GM12891 (cell line): ENCODE measurements at places on chromosomes 16 and 17.

- no peak for DNase-seq
Observed at GRCh38 chr17:35799942-35800341, 4.5 kb upstream of the MMP28 start.

DNA sequence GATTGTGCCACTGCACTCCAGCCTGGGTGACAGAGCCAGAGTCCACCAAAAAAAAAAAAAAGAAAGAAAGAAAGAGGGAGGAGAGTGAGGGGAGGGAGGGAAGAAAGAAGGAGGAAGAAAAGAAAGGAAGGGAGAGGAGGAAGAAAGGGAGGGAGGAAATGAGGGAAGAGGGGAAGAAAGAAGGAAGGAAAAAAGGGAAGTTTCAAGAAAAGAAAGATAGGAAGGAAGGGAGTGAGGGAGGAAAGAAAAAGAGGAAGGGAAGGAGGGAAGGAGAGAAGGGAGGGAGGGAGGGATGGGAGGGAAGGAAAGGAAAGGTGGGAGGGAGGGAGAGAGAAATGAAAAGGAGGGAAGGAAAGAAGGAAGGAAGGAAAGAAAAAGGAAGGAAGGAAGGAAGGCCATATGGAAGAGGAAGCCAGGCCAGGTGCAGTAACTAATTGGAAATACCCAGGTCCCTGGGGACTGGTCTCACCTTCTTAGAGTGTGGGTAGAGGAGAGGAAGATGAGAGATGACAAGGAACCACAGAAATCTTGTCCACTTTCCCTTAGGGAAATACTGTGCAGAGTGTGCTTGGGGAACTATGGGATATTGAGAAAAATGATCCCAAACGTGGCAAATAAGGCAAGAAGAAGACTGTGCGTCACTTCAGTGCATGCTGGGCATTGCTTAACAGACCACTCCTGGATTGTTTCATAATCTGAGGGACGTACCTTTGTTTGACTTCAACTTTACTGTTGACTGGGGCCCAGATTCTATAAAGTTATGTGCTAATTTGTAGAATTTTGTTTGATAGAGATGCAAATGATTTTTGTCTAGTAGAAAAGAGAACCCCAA lies 15.1 kb upstream of the CSNK2A2 start:
- no peak for DNase-seq

GRCh38 chr17:40675905-40676304 lies 10.9 kb upstream of the KRT222 start:
- no peak for DNase-seq

GRCh38 chr17:71412803-71413202 lies 708.0 kb upstream of the SOX9 start:
- DNase-seq = no peak

DNA sequence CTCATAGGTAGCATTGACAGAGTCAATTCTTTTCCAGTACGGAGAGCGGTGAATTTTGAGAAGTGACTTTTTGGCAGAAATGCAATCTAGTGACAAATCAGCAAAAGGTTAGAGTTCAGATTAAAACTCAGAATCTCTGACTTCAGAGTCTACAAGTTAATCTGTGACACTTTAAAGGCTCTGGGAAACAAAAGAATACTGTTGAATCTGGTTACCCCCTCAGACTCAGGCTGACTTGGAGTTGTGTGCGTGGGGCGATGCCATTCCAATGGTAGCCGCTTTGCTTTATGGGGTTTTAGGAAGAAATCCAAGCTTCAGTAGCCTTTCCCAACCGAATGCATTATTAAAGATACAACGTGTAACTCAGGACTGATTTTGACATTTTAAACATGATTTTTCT lies 118.2 kb downstream of the CDH13 start:
- DNase-seq = no peak

DNA sequence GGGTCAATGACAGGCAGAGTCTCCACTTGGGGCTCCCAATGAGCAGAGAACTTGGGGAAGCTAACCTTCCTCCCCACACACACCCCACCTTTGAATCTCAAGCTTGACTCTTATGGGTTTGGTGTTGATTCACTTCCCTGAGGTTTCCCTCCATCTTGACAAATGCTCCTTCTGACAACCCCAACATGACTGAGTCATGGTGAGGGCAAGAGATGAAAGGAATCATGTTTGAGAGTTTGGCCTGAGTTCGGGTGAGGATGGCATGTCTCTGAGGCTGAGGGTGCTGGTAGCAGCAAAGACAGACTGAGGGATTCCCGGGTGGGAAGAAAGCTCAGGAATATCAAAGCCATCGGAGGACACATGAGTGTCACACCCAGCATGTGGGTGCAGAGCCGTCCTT lies 18.7 kb downstream of the KRT9 start:
- no peak for DNase-seq

GRCh38 chr16:7997966-7998365 lies 592.3 kb downstream of the TMEM114 start:
- DNase-seq = no peak

DNA sequence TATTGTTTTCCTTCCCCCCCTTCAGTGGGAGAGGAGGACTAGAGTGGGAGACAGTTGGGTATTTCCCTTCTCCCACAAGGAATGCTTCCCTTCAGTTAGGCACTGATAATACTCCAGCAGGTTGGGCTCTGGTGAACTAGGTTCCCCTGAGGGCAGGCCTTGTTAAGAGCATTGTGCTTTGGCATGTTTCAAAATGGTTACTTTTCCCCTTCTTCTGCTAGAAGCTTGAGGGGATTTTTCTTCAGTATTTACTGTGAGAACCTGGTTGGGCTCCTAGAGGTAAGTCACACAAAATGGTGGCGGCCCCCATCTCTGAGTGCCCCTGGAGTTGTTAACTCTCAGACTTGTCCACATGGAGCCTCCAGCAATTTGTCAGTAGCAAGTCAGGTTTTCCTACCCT lies 156.2 kb downstream of the CYB561 start:
- DNase-seq = no peak

DNA sequence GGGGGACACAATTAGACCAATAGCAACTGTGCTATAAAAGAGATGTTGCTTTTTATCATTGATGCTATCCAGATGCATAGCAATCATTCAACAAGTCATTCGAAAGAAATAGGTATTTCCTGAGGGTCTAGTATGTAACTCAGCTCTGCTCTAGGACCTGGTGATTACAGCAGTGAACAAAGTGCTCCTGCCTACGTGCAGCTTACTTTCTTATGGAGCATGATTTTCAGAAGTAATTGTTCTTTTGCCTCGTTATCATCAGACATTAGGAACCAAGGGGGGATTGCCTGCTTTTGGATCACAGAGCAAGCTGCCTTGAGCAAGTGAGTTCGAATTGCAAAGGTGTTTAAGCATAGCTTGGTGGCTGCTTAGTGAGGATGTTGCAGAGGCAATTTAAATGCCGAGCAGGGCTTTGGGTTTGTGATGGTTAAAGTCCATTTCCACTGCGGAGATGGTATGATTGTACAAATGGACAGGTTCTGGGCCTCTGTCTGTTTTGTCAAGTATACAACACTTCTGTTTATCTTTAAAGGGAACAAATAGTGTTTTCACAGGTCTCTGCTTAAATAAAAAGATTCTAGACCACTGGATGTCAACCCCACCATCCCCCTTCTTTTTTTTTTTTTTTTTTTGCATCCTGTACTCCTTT lies 41.5 kb downstream of the WWOX start:
- DNase-seq = no peak

DNA sequence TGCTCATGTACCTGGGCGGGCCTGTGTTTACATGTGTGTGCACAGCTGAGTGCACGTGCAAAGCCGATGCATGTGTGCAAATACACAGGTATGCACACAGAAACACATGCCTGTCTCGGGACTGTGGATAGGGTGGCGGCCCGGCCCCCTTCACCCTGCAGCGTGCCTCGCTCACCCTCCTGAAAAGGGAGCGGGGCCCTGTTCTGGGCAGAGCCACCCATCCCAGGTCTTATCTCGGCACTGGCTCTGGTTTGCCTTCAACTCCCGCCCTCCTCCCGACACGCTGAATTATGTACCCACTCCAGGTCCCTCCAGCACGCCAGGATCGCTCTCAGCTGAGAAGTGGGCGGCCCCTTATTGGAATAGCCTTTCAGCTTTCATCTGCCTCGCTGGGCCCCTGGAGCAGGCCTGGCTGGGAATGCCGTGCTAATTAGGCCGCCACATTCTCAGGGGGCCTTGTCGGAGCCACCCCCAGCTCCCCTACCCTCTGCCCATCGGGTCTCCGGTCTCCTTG lies 77.8 kb downstream of the RTN4RL1 start:
- DNase-seq = no peak

GRCh38 chr16:14196011-14196410 lies 124.9 kb downstream of the MRTFB start:
- DNase-seq = no peak

- no peak for DNase-seq
Observed at GRCh38 chr16:56972403-56973293, 10.9 kb downstream of the CETP start.

GRCh38 chr17:61567045-61567802 lies 23.8 kb downstream of the NACA2 start:
- no peak for DNase-seq

GRCh38 chr17:4490637-4491061 lies 8.0 kb upstream of the SPNS2 start:
- DNase-seq = no peak

DNA sequence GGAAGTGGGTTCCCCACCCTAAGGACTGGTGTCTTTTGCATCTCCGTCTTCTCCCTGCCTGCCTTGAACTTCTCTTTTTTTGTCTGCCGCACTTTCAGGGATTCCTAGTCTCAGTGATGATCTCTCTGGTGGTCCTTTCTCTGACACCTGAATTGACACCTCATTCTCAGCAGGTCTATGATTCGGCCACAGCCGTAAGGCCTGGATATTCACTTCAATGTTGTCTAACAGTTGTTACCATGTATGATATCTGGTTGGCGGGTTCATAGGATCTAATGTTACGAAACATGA lies 25.1 kb upstream of the SLC47A1 start:
- no peak for DNase-seq

DNA sequence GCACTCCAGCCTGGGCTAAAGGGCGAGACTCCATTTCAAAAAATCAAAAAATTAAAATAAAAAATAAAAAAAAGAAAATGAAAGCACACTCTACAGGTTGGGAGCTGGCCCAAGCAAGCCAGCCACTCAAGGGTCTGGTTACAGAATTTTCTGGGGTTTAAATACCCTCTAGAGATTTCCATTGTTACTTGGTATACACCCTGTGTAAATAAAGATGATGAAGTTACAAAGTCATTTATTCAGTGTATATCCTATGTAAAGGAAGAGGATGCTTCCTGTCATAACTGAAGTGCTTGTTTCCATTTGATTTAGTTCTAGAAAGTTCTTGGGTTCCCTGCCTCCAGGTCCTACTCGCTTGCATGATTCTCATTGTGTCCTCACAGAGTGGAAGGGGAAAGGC lies 79.9 kb upstream of the C17orf78 start:
- no peak for DNase-seq

DNA sequence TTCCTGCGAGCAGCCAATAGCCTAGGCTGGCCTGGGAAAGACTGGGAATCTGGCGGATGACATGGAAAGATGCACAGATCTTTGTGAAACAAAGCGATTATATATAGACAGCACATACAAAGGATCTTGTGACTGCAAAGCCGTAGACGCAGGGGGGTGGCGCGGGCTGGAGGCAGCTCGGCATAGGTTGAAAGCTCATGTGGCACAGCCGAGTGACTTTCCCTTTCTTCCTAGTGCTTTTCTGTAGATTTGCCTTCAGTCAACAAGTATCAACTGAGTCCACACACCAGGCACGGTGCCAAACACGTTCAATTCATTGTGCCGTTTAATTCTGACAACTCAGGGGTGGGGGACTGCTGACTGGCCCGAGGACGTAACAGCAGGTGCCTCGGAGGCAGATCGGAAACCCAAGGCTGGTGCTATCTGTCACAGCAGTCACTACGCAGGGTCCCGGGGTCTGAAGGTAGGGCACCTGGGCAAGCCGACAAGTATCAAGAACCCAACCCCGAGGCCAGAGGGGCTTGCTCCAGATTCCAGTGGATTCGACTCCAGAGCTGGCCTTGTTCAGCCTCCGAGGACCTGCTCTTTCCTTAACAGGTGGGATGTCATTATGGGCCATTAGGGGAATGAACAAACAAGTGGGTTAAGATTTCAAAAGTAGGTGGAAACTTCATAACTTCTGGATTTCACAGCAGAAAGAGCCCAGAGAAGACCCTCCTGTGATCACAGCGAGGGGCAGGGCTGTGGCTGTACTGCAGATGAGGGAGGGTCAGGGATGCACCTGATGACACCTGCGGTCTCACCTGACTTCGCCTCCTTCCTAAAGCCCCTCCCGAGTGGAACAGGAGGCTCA lies 5.9 kb downstream of the PAM16 start:
- DNase-seq = no peak

GRCh38 chr16:7650431-7650830 lies 317.8 kb downstream of the RBFOX1 start:
- no peak for DNase-seq

DNA sequence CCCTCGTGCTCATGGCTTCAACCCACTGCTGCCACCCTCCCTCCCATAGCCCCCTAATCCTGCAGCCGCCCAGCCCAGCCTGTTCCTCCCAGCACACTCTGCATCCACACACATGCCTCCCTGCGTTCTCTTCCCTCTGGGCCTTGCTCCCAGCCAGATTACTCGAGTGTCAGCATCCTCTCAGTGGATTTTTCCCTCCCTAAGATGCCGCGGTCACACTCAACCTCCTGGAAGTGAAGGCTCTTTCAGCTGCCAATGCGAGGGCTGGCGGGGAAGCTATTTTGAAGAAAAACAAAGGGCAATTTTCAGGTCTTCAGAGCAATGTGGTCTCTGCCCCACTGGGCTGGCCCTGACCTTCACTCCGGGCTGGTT lies 23.2 kb upstream of the CACNG5 start:
- DNase-seq = no peak

- no peak for DNase-seq
Observed at GRCh38 chr16:4385789-4386450, 14.3 kb downstream of the VASN start.

GRCh38 chr16:25868706-25869370 lies 177.1 kb downstream of the HS3ST4 start:
- DNase-seq = no peak

- DNase-seq = no peak
Observed at GRCh38 chr16:58024486-58025350, 836 bp upstream of the MMP15 start.

GRCh38 chr17:58329035-58329809 lies 627 bp upstream of the TSPOAP1 start:
- DNase-seq = no peak

DNA sequence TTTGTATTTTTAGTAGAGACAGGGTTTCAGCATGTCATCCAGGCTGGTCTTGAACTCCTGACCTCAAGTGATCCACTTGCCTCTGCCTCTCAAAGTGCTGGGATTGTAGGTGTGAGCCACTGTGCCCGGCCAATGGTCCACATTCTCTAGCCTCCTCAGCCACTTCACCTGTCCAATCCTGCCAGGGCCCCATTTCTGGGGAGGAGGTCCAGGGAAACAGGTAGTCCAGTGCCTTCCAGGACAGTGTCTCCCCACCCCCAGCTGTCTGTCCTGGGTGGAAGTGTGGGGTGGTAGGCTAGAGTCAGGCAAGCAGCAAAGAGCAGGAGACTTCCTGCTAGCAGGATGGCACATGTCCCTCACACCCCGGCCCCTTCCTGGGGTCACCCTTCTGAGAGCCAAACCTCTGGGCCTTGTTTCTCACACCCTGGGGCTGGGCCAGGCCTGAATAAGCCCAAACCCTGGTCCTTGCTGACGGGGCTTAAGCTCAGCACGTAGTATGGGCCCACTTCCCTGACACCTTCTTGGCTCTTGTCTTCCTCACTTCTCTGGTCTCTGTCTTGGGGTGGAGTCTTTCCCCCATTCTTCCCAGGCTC lies 5.0 kb downstream of the FHOD1 start:
- no peak for DNase-seq
